CD4-positive, alpha-beta T cell treated with Interleukin-4 for 4 hours (primary cell): ENCODE measurements at places on chromosomes 13 and 19.

GRCh38 chr13:34347784-34348573 is 530.0 kb downstream of the RFC3 start:
- DNase-seq: no peak

DNA sequence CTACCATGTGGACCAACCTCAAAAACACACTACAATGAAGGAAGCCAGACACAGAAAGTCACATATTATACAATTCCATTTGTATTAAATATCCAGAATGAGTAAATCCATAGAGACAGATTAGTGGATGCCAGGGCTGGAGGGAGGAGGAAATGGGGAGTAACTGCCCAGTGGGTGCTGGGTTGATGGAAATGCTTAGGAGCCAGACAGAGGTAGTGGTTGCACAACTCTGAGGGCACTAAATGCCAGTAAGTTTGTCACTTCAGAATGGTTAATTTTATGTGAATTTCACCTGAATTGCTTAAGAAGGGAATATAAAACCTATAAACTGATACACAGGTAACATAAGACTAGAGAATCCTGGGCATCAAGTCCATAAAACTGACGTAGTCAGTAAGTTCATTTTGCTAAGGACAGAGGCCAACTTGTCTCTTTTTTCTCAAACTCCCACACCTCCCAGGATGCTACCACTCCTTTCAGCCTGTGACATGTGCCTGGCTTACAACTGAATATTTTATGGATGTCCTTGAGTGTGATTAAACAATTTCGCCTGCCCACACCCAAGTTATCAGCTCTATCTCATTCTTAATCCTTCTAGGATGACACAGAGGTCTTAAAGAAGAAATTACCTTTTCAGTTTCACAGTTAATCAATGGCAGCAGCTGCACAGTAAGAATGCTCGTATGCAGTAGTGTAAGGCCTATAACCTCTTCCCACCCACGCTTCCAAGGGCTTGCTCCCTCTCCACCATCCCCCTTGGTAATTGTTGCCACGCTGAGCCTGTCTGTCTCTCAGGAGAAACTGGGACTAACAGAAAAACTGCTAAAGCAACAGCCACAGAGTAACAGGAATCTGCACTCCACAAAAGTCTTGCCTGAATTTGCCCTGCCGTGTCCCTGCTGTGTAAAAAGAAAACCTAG is 5.9 kb upstream of the MLNR start:
- no peak for DNase-seq

- DNase-seq: no peak
Observed at GRCh38 chr13:87259479-87260083, 411.6 kb upstream of the SLITRK5 start.

GRCh38 chr13:25756912-25757311 is 294.9 kb downstream of the SHISA2 start:
- no peak for DNase-seq

- DNase-seq: peak; percentile 41
Observed at GRCh38 chr19:10517760-10518443, 655 bp upstream of the S1PR5 start.

- DNase-seq: peak; percentile 39
Observed at GRCh38 chr13:74037762-74038161, 96.4 kb downstream of the KLF12 start.

DNA sequence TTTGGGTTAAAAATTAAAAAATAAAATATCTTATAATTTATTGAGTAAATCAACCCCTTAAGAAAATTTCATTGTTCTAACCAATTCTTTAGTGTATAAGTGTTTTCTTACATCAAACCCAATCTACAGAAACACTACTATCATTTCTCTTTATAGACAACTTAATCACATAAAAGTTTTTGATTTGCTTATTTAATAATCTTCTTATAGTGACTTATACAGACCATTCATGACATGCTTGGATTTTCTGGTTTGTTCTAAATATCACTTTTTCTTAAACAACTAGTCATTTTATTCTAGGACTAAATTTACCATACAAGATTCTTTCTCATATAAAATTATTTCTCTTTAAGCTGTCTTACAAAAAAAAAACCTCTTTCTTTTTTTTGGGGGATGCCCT is 27.3 kb upstream of the ZSCAN5A start:
- no peak for DNase-seq

GRCh38 chr19:32662186-32662585 is 12.8 kb downstream of the ANKRD27 start:
- DNase-seq: no peak

- no peak for DNase-seq
Observed at GRCh38 chr13:43731296-43731695, 55.5 kb downstream of the ENOX1 start.

DNA sequence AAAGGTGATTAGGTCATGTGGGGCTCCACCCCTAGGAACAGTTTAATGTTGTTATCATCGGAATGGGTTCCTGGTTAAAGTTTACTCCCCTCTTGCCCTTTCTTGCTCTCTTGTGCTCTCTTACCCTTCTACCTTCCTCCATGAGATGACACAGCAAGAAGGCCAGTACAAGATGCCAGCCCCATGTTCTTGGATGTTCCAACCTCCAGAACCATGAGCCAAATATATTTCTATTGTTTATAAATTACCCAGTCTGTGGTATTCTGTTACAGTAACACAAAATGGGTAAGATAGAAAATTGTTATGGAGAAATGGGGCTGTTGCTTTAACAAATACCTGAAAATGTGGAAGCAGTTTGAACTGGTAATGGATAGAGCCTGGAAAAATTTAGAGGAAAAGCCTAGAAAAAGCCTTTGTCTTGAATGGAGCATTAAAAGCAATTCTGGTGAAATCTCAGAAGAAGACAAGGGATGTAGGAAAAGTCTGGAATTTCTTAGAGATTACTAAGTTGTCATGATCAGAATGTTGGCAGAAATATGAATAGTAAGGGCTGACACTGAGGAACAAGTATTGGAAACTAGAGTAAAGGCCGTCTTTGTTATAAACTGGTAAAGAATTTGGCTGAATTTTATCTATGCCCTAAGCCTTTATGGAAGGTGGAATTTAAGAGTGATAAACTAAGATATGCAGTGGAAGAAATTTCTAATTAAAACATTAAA is 53.5 kb upstream of the TSC22D1 start:
- no peak for DNase-seq

DNA sequence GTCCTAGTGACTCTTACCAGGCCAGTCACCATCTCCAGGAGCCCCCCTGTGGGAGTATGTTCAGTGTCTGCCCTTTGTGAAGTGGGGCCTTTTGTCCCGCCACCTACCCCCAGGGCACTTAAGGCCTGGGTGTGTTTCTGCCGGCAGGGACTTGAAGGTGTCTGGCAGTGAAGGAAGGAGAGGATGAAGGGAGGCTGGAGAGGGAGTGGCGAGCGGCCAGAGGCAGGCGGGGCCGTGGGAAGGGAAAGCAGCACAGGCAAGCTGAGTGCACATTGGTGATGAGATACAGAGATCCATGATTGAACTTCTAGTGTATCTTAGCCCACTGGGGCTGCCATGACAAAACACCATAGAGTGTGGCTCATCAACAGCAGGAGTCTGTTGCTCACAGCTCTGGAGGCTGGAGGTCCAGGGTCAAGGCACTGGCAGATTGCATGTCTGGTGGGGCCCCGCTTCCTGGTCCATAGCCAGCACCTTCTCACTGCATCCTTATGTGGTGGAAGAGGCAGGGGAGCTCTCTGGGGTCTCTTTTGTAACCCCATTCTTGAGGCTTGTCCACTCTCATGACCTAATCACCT is 17.5 kb downstream of the CUL4A start:
- DNase-seq: no peak

DNA sequence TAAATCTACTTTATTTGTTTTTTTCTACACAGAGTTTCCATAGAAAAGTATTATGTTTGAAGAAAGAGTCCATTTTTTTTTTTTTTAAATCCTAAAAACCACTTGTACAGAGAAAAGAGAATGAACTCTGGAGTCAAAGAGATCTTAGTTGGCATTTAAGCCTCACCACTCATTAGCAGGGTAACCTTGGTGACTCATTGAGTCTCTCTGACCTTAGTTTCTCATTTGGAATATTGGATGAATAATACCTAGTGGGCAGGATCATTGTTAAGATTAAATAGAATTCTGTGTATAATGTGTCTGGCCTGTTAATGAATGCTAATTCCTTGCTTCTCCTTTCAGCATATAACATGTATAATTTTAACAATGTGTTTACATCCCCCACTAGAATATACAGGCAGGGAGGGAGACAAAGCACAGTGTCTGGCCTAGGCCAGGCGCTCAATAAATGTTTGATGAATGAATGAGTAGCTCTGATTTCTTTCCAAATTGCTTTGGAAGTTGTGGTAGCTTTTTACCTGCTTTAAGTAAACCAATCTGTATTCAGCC is 48.7 kb upstream of the MYCBP2 start:
- no peak for DNase-seq

- no peak for DNase-seq
Observed at GRCh38 chr13:92671821-92672220, 554.8 kb upstream of the GPC6 start.

DNA sequence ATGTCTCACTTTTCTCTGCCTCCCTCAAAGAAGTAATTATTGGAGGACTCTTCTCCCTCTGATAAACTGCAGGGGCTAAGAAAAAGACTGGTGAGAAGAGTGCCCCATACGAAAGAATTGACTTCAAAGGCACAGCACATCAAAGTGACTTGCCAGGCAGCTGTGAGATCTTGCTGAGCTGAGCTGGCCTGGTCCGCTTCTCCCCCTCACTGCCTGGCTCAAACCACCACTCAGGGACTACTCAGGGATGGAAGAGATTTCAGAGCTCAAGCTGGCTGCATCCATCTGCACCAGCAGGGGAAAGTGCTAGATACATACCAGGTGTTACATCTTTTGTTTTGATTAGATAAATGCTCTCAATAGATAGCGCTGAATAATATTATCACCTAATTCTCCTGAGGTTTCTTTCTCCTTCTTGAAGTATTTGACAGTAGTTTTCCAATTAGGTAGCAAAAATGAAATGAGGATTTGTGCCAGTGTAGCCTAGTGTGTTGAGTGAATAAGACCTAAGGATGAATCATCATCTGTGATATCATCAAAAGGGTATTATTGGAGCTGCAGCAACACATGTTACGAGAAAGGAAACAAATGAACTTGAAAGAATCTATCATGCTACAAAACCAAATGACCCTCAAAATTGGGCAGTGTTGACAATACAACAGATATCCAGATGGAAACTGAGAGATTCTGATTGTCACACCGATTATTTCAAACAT is 379.8 kb downstream of the TBC1D4 start:
- no peak for DNase-seq

DNA sequence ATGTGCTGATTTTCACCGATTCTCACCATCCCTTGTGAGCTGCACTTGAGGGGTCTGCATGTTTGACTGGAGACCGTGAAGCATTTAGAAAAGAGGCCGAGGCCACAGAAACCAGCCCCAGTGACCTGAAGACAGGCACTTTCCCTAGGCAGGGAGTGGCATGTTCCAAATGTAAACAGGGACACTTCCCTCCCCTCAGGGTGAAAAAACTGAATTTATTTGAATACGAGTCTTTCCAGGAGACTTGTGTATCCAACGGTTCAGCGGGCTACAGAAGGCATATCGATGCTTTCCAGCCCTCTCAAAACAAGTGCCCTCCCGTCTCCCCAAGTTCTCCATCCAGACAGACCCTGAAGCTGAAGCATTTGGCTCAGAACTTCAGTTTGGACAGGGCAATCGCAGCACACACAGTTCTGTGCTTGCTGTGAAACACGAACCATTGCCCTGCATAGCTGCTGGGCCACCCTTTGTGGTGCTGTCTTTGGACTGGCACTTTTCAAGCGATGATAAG is 106.1 kb downstream of the ZIC5 start:
- no peak for DNase-seq

DNA sequence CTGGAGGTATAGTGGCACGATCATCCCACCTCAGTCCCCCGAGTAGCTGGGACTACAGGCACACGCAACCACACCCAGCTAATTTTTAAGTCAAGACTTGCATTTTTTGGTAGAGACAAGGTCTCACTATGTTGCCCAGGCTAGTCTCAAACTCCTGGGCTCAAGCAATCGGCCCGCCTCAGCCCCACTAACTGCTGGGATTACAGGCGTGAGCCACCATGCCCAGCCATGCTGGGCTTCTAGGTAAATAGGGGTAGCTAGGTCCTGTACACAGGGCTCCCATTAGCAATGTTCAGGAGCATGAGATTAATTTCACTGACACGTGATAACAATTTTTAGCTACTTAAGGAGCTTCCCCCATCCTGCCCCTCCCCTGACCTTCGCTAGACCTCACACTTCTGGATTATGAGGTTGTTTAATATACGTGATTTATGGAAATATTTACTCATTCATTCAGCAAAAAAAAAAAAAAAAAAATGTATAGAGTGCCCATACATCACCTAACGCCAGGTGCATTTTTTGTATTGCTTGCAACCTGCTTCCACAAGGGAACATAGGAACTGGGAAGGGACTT is 19.2 kb downstream of the TMEM272 start:
- no peak for DNase-seq

- no peak for DNase-seq
Observed at GRCh38 chr13:40254394-40254793, 412.0 kb downstream of the FOXO1 start.
